SHP77 (cell line): ENCODE measurements at places on chromosomes 6 and 20.
A peak's percentile ranks its signal among the peaks of the same experiment; 100 is the strongest.

GRCh38 chr20:896501-897025, 19.6 kb downstream of the ANGPT4 start:
- no peak for DNase-seq

- no peak for DNase-seq
Observed at GRCh38 chr20:11754451-11754850, 163.2 kb upstream of the BTBD3 start.

- peak; percentile 84 for DNase-seq
Observed at GRCh38 chr6:26532699-26533531, 5.3 kb upstream of the HMGN4 start.

- DNase-seq = no peak
Observed at GRCh38 chr6:53691667-53692133, 26.1 kb upstream of the KLHL31 start.

DNA sequence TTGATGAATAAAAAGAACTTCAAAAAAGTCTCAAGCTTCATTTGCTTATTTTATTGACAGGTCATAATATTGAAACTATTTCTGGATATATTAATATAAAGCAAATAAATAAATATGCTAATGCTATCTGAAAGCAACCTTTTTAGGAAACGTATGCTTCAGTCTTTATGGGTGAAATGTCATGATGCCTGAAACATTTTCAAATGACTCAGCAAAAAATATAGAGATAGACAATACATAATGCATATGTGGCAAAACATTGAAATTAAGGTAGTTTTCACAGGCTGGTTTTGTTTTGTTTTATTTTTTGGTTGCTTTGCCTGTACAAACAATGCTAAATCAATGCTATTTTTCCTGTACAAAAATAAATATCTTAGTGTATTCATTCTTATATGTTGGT, 194.4 kb upstream of the PLCB4 start:
- DNase-seq = no peak

- no peak for DNase-seq
Observed at GRCh38 chr6:38134704-38135088, 315.2 kb downstream of the ZFAND3 start.

DNA sequence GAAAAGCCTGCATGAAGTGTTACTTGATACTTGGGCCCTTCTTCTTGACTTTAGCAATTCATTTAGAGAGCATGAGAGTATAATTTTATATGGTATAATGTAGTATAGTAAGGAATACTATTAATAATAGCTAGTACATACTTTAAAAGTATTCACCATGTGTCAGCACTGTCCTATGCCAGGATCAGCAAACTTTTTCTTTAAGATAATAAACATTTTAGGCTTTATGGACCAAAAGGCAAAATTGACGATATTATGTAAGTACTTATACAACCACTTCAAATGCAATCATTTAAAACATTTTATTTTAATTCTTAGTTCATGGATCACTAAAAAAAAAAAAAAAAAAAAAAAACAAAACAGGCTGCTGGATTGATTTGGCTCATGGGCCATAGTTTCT, 163.9 kb downstream of the IBTK start:
- DNase-seq = no peak

GRCh38 chr20:44228465-44229258, 18.1 kb upstream of the OSER1 start:
- no peak for DNase-seq

- DNase-seq = no peak
Observed at GRCh38 chr6:36599791-36600209, 5.6 kb downstream of the SRSF3 start.

GRCh38 chr6:47414423-47415167, 63.0 kb upstream of the CD2AP start:
- DNase-seq = no peak

DNA sequence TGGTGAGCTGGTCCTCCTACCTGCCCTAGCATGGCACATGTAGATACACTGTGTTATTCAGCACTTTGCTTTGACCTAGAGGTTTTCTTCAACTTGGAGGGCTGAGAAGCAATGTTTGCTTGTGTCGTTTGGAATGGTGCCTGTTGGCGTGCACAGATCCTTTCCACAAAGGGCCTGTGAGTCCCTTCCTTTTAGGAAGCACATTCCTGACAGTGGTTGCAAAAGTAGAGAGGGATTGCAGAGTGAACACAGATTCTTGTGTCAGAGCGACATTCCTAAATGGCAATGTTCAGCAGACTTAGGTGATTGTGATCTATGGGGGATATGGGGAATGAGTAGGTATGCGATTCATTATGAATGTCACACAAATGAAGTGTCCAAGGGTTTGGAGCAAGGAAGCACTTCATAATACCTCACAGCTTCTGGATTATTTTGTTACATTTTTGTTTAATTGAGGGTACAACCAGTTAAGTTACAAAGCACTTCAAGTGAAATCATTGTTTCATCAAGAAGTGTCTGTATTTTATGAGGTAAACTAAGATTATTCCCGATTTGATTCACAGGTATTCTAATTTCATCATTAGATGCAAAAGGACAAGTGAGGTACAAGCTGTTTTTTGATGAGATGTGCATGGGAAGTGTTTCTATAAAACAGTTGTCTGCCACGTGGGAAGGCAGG, 713 bp upstream of the RNF144B start:
- DNase-seq = no peak

- peak; percentile 77 for DNase-seq
Observed at GRCh38 chr6:150068720-150069648, at the start of gene ULBP3. Gene ULBP3, minus strand, starts transcription at chr6:150069121. Its CDS starts 55 bp downstream, at chr6:150069066.

DNA sequence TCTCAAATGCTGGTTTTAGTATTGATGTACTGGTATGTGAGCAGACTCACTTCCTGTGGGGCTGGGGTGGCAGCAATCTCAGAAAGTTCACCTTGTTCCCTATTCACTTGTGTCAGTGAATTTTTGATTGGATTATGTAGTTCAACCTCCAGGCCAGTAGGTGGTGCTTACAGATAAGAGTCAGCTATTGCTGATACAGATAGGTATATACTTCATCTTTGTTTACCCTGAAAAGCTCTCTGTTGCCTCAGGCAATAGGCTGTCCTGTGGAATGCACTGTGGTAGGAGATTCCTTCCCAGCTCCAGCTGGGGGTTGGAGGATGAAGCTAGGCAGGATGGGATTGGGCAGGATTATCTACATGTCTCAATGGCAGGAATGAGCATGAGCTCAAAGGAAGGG, 851.2 kb upstream of the EYS start:
- peak; percentile 17 for DNase-seq

GRCh38 chr6:129542705-129543104, 167.3 kb downstream of the ARHGAP18 start:
- DNase-seq = no peak

GRCh38 chr20:59912609-59913008, 20.8 kb downstream of the SYCP2 start:
- no peak for DNase-seq

DNA sequence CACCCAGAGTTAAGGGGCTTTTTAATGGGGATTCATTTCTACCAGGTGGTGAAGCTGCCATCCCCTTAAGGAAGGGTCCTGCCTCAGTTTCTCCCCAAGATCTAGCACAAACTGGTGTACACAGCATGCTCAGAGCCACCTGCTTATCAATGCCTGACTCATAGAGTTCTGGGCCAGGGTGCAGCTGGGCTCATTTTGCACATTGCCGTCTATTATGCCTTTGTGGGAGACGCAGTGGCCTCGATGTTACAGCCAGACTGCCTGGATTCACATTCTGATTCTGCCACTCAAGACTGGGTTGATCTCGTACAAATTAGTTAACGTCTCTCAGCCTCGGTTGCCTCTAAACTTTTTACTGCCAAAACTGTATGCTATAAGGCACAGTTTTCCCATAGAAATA, 365.7 kb downstream of the ZFAND3 start:
- no peak for DNase-seq
